Sigmoid colon (tissue), 7 donors: ENCODE measurements at places on chromosomes 2 and 18. TPM values are rescaled to one million over a fixed set of nuclear protein-coding genes. Genes with fewer than 3 reads are reported as not detected.

HOXD11 gene
- total RNA-seq = 39.3 TPM

PFN4 gene
- total RNA-seq = not detected

FLACC1 gene
- 1.4 TPM for total RNA-seq

IL37 gene
- not detected for total RNA-seq

MC4R gene
- total RNA-seq = not detected

HOXD3 gene
- 4.2 TPM for total RNA-seq

RPRM gene
- total RNA-seq = 17.4 TPM

CDKL4 gene
- 0.54 TPM for total RNA-seq

C18orf63 gene
- total RNA-seq = not detected

ALPP gene
- not detected for total RNA-seq

GKN2 gene
- not detected for total RNA-seq

POTEC gene
- not detected for total RNA-seq

SLC8A1 gene
- 229 TPM for total RNA-seq

COL3A1 gene
- total RNA-seq = 402 TPM

GAREM1 gene
- total RNA-seq = 5.3 TPM

TSPYL6 gene
- total RNA-seq = 0.16 TPM

AMER3 gene
- total RNA-seq = 0.33 TPM

DNER gene
- total RNA-seq = 17.7 TPM

ZNF521 gene
- total RNA-seq = 40.2 TPM

EHD3 gene
- 2.3 TPM for total RNA-seq

AGAP1 gene
- total RNA-seq = 18.6 TPM

ABCA12 gene
- total RNA-seq = under 0.01 TPM

CPS1 gene
- 2.7 TPM for total RNA-seq

REG3A gene
- total RNA-seq = not detected

FMNL2 gene
- total RNA-seq = 17.8 TPM

FAM168B gene
- total RNA-seq = 130 TPM
